ENCODE measurements at places on chromosomes 2 and 18.

- DNase-seq = no peak
These were observed 570.2 kb upstream of the TNP1 start for GRCh38 chr2:217429981-217430500.

DNA sequence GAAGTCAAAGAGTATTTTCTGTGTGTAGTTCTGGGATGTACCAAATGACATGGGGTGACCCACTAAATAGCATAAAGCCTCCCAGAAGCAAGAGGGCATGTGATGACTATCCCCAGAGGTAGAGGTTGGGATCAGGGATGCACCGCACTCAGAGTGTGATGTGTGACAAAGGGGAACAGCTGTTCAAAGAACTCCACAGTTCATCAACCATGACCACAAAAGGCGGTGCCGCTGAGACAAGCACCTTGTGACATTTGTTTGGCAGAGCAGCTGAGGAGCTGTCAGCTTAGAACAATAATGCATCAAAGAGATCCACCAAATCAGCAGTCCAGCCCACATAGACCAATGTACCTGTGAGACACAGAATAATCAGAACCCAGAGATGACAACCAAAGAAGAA is 81.3 kb downstream of the VWC2L start:
- DNase-seq = no peak

- DNase-seq = no peak
These were observed 5.0 kb upstream of the ATP9B start for GRCh38 chr18:79064228-79064627.

GRCh38 chr2:143192106-143192505 is 62.9 kb downstream of the ARHGAP15 start:
- DNase-seq = no peak
